Activated CD4-positive, alpha-beta memory T cell treated with anti-CD3 and anti-CD28 coated beads, Interleukin-2, amount 10 ng/mL, durations not matched to agents 7 days and 5 days (primary cell): ENCODE measurements at places on chromosomes 5 and 9. TPM values are rescaled to one million over a fixed set of nuclear protein-coding genes. Genes with fewer than 3 reads are reported as not detected.

DNA sequence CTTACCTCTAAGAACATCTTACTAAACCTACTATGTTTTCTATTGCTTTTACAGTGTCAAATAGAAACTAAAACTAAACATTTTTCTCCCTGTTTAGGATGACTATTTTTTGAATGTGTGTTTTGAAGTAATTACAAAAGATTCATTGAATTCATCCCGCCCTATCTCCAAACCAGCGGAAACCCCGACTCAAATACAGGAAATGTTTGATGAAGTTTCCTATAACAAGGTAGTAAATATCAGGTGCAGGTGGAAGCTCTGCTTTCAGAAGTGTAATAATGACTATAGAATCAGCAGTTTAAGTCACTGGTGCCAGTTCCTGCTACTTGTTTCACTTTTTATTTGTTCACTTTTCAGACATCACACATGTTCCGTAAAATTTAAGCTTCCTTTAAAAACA lies 20.0 kb downstream of the ERAP2 start:
- DNase-seq = peak; percentile 32

The ADGRD2 gene
- not detected for total RNA-seq

The OR1J2 gene
- total RNA-seq = not detected

The CAVIN4 gene
- total RNA-seq = 0.18 TPM

GRCh38 chr5:146751781-146752401 lies 126.7 kb downstream of the PPP2R2B start:
- peak; percentile 80 for DNase-seq

The SPINK7 gene
- total RNA-seq = not detected

DNA sequence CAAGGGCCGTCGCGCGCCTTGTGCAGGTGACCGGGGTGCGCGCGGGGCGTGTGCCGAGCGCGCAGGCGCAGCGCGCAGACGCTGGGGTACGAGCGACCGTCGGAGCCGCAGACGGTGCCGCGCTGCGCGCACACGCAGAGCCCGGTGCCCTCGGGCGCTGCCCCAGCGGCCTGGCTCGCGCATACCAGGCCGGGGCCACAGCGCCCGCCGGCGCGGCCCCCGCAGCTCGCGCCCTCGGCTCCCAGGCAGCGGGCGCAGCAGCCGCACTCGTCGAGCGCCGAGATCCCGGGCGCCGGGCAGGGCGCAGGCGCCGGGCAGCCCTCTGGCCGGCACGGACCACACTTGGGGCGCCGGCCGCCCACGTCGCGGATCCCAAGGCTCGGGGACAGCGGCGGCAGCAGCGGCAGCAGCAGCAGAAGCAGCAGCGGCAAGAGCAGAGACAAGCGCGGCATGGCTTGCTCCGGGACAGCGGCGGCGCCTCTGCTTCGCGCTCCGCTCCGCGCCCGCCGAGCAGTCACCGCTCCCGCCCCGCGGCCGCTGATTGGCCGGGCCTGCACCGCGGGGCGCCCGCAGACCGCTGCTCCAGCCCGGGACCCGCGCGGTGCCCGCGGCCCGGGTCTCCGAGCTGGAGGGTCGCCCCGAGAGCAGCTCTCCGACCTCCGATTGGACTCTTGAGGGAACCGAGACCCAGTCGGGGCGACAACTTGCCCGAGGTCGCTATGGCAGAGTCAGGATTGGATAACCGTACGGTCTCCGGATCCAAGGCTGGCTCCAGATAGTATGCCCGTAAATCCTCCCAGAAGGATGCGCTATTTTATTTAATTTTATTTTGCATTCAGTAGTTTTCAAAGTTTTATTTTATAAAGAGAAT lies at the start of gene IGFBPL1:
Gene IGFBPL1 (minus strand): TSS at position 482 of the 871 bp plus-strand sequence. CDS start 30 bp downstream, at position 452.
- DNase-seq = no peak

DNA sequence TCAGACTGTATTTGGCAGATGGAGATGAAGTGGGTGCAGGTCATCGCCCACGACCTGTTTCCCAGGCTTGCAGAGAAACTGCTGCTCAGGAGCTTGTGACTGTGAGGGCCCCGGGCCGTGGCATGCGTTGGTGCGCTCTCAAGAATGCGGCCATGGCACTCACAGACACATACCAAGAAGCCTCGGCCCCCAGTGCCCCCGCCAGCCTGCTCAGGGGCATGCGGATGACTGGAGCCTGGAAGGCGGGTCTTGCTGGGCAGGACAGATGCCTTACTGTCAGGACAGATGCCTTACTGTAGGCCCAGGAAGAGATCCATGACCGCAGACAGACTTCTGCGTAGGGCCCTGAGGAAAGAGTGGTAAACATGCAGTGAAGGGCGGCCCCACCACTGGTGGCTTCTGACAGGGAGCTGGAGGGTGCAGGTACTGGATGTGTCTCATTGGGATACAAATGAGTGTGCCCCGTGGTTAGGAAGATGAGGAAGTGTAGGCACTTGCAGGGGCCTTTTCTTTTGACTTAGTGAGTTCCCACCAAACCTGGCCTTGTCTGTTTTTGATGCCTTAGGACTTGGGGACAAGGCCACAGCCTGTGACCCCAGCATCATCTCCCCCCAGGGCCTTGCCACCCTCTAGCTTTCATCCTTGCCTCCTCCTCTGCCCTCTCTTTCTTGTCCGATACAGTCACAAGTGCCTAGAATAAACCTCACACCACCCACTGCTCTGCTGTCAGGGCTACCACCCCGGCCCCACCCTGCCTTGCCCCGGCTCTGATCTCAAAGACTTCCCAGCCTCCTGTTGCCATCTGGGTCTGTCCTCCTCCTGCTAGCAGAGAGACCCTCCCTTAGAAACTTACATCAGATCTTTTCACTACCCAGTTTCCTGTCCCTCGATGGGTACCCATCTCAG lies 68.8 kb upstream of the ABL1 start:
- no peak for DNase-seq

GRCh38 chr5:52013523-52013922 lies 630.3 kb downstream of the ISL1 start:
- no peak for DNase-seq

The ORM2 gene
- not detected for total RNA-seq

DNA sequence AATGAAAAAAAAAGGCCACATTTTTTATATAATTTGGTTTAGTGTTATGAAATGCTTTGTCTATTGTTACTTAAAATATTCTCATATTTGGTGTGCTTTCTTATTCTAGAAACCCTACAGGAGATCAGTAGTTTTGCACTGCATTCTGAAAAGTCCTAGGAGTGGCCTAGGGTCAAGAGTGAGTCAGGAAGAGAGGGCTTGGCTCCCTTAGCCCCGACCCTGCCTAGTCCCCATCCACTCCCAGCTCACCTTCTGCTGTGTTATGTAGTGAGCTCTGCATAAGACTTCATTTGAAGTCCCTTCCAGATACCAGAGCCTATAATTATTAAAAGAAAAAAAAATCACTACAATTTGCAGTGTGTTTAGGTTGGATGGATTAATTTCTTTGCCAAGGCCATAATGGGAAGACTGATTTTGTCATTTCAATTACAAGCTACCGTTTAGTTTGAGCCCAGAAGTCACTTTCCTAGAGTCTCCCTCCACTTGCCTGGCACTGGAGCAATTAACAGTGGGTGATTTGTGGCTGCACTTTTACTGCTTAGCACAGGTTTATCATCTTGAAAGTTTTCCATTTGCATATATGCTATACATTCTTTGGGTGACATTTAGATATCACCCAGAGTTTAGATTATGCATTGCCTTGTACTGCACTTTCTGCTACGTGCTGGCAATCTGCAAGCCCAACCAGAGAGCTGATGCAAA lies 143.3 kb downstream of the INSYN2B start:
- no peak for DNase-seq

DNA sequence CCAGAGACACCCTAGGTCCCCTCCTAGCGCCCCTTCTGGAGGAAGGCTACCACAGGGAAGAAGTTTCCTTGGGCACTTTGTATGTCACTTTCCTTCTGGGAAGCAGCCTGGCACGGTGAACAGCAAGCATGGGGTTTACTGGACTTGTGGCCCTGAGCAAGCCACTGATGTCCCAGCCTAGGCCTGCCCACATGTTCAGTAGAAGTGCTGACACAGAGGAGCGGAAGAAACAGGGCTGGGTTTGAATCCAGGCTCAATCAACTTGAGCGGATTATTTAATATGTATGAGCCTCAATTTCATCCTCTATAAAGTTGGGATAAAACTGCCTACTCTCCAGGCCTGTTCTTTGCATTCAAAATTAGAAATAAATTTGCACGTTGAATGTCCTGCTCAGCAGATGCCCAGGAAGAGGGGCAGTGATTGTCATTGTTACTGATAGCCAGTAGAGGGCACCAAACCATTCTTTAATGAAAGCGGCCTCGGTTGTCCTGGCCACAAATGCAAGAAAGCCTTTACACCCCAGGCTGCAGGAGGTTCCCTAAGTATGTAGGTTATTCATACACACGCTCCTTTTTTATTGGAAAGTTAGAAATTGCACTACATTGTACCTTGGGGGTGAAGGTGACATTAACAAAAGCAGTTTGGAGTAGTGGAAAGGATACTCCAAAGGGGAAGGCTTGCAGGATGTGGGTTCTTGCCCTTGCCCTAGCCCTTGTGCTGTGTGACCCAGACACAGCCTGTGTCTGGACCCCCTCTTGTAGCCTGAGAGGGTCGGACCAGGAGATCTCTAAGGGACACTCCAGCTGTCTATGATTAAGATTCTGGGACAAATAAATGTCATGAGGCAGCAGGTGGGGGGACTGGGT lies 13.4 kb upstream of the XPA start:
- DNase-seq = peak; percentile 54

DNA sequence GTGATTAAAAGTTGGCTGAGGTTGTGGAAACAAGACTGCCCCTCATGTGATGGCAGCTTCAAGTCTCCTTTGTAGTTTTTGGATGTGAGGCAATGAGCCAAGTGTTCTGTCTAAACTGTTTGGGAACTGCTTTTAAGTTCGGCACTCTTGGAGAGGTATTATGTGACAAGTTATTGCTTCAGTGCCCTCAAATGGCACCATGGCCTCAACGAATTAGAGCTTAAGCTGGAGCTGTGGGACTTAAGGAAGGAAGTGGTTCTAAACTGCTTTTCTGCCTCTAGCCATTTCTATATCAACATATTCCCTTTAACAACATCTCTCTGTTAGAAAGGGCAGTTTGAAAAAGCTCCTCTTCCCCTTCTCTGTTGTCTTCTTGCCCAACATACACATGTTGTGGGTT lies 227.7 kb downstream of the RFK start:
- DNase-seq = no peak

- no peak for DNase-seq
These were observed 18.5 kb upstream of the ANXA1 start for GRCh38 chr9:73133022-73133651.

- no peak for DNase-seq
These were observed 19.0 kb upstream of the TCOF1 start for GRCh38 chr5:150338546-150338945.

- DNase-seq = no peak
These were observed 4.1 kb downstream of the FIBCD1 start for GRCh38 chr9:130934702-130935647.

- no peak for DNase-seq
These were observed 15.6 kb upstream of the ARAP3 start for GRCh38 chr5:141697586-141697985.

DNA sequence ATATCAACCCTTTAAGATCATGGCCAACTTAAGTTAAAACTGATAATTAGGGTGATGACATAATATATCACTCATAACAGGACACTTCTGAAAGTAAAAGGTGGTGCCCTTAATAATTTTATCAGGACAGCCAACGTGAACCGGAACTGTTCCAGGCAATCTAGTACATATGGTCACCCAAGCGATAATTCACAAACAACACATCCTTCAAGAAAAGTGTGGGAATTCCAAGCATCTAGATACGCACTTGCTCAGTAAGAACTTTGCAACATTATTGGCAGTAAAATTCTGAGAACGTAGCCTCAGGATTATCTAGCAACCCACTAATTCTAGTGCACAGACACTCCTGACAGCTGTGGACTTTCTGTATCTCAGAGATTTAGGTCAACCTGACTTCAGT lies 85.7 kb downstream of the ALDH7A1 start:
- no peak for DNase-seq

DNA sequence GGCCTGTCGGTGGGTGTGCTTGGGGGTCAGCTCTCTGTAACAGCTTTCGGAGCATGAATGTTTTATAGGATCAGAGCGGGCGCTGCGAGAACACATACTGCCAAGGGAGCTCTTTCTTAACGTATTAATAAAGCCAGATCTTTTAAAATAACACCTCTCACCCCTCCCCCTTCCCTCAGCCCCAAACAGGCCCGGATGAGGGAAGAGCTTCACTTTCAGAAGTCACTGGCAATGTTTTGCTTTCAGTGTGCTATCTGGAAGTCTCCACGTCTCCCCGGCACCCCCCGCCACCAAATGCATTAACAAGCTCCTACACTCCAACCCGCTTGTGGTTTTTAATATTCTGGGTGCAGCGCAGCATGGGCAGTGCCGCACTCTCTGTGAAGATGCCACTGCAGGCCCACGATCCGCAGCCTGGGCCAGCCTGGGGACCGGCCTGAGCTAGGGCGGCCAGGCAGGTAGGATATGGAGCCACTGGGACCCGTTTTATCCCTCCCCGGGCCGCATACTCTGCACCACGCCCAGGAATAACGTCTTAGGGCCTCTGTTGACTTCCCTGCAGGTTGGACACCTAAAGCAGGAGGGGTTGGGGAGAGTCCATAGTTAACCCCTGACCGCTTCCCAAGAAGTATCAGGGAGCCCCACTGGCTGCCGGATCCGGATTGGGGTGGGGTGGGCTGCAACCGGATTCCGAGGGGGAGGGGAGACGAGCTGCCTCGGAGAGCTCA lies 12.6 kb downstream of the NR2F1 start:
- no peak for DNase-seq

DNA sequence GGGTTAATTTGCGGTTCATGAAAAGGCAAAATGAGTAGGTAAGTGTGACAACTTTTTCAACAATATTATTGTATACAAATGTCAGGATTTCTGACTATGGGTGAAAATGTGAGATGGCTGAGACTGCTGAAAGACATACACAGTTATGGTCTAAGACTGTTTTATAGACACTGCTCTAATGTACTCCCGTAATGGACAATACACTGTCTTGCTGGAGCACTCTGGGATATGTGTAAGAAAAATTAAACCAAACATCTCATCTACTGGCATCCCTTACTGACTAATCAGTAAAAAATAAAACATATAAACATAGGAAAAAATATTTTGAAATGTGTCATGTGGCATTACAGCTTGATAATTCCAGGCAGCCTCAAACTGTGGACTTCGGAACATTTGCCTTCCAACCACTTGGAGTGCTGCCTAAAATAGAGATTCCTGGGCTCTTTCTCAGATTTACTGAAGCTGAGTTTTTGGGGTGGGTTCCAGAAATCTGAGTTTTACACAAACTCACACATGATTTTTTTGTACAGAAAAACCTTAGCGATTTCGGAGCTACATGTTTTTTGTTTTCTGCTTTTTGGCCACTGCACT lies 233.9 kb upstream of the TBCA start:
- no peak for DNase-seq

GRCh38 chr5:89128092-89128491 lies 245.1 kb upstream of the MEF2C start:
- no peak for DNase-seq

The QRFP gene
- not detected for total RNA-seq

- DNase-seq = no peak
These were observed 31.3 kb downstream of the ADAMTS2 start for GRCh38 chr5:179313849-179314521.

The PCDHB7 gene
- total RNA-seq = not detected

The TIFAB gene
- total RNA-seq = not detected

DNA sequence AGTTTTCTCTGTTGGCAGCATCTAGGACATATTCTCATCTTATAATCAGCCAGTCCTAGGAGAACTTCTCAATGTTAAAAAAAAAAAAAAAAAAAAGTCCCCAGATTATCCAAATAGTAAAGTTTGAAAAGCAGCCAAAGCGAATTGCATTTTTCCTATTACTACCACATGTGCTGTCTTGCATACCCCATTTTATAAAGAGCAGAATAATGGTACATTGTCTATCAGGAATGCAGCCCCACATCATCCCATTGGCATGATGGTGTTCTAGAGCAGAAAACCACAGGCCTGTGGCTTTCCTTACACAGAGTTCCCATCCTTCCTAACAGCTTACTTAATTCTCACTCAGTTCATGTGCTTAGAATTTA lies 381.6 kb downstream of the TMEM38B start:
- DNase-seq = no peak
